ENCODE measurements at places on chromosomes 4 and X.

DNA sequence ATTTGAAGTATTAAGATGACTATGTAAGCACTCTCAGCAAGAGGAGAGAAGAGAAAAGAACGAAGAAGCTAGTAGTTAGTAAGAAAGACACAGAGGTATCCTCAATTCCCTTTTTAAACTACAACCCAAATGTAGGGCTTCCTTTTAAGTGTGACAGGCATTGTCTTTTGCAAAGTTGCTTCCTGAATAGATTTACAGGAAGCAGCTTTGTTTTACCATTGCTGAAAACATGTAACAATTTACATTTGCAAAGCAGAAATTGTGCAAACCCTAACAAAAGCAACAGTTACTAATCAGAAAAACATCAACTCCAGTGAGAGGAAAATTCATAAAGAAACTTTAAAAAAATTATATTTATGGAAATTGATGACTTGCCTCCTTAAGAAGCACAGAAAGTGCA is 96.4 kb downstream of the FAM13A start:
- DNase-seq = no peak

DNA sequence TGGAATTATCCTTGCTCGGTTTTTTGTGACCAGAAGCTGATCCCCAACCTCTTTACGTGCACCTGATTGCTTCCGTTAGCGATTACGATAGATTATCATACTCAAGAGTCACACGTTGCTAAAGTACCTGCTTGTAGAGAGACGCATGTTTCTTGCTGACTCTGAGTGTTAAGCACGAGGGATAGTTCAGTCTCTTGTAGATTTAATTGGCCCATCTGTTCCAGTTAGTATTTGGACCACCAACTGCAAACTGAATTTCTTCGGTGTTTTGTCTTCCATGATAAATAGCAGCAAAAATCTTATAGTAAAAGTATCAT is 516 bp upstream of the COX18 start:
- DNase-seq = no peak

GRCh38 chr4:126748736-126749135 is 884.0 kb upstream of the INTU start:
- no peak for DNase-seq

GRCh38 chrX:70422851-70423341 is at the start of gene GDPD2:
TSS of gene GDPD2 (plus strand) at chrX:70423314. CDS start at chrX:70424985, 1,671 bp downstream.
- no peak for DNase-seq

DNA sequence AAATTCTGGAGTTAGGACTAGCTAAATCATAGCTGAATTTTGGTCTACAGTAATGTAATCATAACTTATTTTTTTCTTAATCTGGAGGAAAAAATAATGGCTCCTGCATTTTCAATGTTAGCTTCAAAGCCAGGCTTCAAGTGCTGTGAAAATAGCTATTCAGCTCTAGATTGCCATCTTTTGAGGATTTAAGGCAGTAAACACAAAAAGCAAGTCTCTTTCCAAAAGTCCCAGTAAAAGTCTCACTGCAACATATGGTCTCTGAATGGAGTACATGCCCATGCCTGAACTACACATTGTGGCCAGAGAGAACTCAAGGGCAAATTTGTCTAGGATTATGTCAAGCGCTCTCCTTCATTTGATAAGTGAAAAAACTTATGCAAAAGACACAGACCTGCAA is 720.9 kb downstream of the FSTL5 start:
- no peak for DNase-seq

DNA sequence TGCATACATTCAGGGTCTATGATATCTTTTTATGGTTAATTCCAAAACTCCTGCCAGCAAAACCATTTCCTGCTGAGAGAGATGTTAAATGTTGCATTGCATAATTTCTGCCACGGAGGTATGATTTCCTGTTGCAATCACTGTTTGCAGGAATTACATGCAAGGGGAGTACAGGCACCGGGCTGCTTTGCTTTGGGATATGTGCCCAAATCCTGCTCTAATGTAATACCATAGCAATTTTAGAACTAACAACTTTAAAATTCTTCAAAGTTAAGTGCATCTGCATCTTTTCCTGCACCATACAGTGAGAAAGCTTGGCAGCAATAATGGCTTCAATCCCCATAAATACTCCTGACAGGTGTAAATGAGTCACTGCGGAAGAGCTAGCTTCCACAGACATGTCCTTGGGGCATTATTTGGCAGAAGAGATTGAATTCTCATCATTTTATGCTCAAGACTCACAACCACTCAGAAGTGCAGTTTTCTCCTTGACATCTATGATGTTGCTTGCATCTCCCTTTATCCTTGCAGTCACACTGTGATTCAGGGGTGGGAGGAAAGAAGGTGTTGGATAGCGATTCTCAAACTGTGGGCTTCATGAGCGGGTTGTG is 29.6 kb downstream of the TRIM2 start:
- DNase-seq = no peak

DNA sequence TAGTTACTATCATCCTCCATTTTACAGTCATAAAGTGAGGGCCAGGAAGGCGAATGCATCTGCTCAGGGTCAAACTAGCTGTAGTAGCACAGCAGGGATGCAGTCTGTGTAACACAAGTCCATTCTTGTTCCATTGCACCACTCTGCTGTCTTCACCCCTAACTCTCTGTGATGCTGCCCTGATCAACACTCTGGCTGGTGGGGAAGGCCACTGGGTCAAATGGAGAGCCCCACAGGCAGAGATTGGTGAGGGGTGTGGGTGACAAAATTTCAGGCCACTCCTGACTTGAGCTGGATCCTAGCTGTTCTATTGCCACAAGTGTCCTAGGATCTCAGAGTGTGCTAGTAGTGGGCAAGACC is 136.5 kb downstream of the PJA1 start:
- DNase-seq = no peak

DNA sequence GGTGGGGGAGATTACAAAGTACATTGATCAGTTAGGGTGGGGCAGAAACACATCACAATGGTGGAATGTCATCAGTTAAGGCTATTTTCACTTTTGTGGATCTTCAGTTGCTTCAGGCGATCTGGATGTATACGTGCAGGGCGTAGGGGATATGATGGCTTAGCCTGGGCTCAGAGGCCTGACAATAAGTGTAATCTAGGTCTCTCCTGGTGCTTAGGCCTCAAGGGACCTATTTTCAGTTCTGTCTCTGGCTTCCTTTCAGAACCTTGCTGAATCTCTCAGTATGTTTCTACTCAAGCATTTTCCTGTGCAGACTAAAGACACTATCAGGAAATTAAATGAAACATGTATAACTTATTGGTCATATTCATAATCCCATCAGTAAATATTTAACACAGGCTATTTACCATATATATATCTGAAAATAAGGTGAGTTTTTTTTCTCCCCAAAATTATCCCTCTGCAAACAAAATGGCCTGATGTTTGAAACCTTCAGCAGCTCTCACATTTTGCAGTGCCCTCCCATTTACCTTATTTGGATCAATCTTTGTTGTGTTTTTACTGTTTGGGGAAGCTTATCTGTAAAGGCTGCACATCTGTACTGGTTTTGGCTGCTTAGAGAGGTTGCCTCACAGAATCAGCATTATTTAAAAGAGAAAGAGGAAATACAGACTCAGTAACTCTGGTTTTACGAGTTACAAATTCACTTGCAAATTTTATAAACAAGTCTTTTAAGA is 2.3 kb upstream of the ZCCHC4 start:
- DNase-seq = no peak

DNA sequence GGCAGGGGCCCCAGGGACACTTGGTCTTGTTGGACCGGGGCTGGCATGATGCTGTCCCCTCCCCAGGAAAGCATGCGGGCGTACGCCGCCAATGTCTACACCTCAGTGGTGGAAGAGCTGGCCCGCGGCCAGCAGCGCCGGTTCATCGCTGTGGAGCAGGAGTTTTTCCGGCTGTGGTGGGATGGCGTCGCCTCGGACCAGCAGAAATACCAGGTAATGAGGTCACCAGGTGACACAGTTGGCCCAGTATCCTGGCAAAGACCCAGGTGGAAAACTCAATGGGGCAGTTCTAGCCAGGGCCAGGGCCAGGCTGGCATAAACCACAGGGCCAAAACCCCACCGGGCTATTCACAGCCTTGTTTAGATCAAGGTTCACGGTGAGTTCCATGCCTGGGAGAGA is 1.5 kb downstream of the MAN2B2 start:
- DNase-seq = no peak

All from cortex of kidney (tissue), 1 donor.